ENCODE measurements at places on chromosomes 16 and 17. TPM values are rescaled to one million over a fixed set of nuclear protein-coding genes. Genes with fewer than 3 reads are reported as not detected.
A peak's percentile ranks its signal among the peaks of the same experiment; 100 is the strongest.

GRCh38 chr17:58605986-58606385, 85.9 kb downstream of the TEX14 start:
- no peak for DNase-seq

DNA sequence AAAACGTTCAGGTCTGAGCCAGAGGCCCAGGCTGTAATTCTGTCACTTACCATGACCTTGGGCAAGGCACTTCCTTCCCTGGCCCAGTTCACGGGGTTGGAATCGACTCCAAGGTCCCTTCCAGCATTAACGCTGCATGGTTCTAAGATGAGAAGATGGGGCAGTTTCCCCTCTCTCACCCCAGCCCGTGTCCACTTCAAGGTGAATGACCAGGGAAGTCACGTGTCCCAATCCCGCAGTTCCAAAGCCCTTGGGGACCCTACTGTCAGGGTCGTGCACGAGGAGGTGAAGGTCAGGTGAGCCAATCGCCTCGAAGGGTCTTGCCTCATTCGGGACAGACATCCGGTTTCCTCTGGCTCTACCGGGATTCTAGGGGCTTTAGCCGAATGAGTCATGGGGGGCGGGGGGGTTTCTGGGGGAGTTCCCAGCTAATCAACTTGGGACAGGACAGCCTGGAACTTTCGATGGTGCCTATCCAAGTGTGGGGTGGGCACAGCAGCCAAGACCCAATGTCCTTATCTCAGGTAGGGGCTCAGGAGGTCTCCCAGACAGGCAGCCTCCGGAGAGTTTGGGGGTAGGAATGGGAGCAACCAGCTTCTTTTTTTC, 762 bp upstream of the CSF3 start:
- no peak for DNase-seq

GRCh38 chr17:19464031-19465026, 53.3 kb downstream of the RNF112 start:
- peak; percentile 69 for DNase-seq

- DNase-seq = no peak
Observed at GRCh38 chr17:47221154-47221553, 12.0 kb downstream of the MYL4 start.

GRCh38 chr17:28705728-28706334, 5.9 kb downstream of the PROCA1 start:
- DNase-seq = no peak

GRCh38 chr17:51647826-51648225, 387.5 kb downstream of the UTP18 start:
- DNase-seq = no peak

DNA sequence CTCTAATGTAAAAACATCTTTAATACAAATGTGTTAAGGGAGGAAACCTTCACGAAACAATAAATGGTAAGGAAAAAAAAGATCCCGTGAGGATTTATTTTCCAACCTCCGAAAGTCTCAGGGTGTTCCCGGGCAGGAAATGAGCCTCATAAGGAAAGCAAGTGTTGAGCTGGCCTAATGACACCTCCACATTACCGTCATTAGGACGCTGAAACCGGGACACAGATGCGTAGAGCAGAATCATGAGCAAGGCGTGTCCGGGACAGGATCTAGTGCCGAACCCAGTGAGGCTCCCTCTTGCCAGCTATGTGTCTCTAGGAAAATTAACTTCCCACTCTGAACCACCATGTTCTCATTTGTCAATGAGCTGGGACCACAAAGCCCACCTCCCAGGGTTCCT, 22.7 kb upstream of the CYTH1 start:
- DNase-seq = no peak

DNA sequence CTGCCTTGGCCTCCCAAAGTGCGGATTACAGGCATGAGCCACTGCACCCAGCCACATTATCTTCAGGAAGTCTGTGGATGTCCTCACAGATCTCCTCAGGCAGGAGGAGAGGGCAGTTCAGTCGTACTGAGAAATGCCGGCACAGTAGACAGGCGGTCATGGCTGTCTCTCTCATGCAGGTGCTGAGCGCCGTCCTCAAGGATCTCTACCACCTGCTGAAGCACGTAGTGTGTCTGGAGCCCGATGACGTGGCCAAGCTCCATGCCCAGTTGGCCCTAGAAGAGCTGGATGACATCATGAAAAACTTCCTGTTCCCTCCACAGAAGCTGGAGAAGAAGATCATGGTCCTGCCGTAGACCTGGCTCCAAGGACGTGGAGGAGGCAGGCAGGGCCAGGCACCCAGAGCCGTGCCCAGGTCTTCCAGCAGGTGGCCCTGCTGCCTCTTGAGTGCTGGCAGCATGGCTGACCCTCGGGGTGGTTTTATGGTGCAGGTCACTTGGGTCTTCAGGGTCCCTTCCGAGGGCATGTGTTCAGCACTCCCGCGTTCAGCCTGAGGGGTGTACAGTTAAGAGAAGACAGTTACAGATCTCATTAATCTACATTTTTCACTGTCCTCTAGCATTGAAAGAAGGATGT, 22.0 kb upstream of the HAS3 start:
- no peak for DNase-seq

DNA sequence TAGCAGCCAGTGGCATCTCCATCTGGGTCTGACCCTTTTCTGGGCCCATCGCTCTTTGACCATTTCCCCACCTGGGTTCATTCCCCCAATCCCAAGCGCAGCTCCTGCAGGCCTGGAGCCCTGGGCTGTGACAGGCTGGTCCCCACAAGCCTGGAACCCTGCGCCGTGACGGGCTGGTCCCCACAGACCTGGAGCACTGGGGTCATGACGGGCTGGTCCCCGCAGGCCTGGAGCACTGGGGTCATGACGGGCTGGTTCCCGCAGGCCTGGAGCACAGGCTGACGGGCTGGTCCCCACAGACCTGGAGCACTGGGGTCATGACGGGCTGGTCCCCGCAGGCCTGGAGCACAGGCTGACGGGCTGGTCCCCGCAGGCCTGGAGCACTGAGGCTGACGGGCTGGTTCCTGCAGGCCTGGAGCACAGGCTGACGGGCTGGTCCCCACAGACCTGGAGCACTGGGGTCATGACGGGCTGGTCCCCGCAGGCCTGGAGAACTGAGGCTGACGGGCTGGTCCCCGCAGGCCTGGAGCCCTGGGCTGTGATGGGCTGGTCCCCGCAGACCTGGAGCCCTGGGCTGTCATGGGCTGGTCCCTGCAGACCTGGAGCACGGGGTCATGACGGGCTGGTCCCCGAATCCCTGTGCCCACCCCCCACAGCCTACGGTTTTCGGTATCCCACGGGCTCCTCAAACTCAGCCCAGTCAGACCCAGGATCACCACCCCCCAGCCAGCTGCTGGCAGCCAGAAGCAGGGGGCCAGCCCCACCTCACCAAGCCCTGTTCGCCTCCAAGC, 16.6 kb downstream of the TMC6 start:
- DNase-seq = no peak

DNA sequence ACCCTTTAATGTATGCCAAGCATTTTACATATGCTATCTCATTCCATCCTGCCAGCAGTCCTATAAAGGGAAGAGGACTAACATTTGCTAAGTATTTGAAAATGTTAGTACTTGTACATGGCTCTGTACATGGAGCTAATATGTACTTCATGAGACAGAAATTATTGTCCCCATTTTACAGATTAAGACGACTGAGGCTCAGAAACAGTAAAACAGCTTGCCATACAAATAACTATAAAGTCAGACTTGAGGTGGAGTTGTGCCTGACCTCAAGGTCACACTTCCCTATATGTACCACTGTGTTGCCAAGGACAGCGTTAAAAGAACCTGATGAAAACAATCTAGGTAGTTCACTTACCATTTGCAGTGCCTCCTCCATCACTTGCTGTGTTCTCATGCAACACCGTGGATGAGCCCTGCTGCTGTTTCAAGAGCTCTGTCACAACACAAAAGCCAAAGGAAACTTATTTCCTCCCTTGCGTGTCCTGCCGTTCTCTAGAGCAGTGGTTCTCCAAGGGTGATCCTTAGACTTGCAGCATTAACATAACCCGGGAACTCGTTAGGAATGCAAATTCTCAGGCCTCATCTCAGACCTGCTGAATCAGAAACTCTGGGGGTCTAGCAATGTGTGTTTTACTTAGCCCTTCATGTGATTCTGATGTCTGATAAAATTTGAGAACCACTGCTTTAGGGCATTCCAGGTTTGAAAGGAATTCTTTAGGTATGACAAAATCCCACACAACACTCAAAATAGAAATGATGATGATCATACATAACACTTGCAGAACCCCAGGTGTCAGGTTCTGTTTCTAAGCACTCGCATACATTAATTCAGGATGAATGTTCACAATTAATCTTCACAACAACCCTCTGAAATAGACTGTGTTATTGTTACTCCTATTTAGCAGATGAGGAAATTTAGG, 51.2 kb upstream of the MTMR4 start:
- no peak for DNase-seq

GRCh38 chr17:79691931-79692330, 38.8 kb upstream of the ENPP7 start:
- DNase-seq = no peak

- DNase-seq = no peak
Observed at GRCh38 chr17:6589266-6589946, 33.1 kb upstream of the PITPNM3 start.

The KRTAP4-11 gene
- not detected for total RNA-seq

The DHRS7C gene
- total RNA-seq = not detected

The CHST4 gene
- total RNA-seq = 0.26 TPM
